HTR-8/SVneo (cell line): ENCODE measurements at places on chromosomes 4 and X.

GRCh38 chrX:125131164-125131563 is 188.5 kb upstream of the TEX13C start:
- DNase-seq: no peak

- no peak for DNase-seq
Observed at GRCh38 chr4:41219421-41219950, 5.1 kb upstream of the APBB2 start.

GRCh38 chr4:153169776-153170175 is 34.5 kb upstream of the TRIM2 start:
- no peak for DNase-seq

GRCh38 chr4:3361406-3361805 is 68.6 kb downstream of the RGS12 start:
- DNase-seq: no peak

- no peak for DNase-seq
Observed at GRCh38 chr4:168409089-168409801, 71.0 kb downstream of the DDX60L start.
